SJCRH30 (cell line): ENCODE measurements at places on chromosomes 4 and X. TPM values are rescaled to one million over a fixed set of nuclear protein-coding genes. Genes with fewer than 3 reads are reported as not detected.
A peak's percentile ranks its signal among the peaks of the same experiment; 100 is the strongest.

DNA sequence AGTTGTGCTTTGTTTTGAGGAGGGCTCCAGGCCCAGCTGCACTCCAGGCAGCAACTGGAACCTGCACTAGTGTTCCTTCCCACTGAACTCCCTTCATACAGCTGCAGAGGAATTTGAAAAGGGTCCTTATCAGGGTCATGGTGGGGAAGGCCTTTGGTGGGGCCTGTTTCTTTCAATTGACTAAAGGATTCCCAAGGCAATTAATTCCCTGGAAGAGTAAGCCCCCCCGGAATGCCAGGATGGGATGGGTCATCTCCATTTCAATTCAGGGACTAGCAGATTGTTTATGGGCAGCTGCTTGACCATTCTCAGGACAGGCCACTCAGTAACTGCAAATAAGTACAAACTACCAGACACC, 45.3 kb downstream of the TSC22D3 start:
- peaks cover 8% of the 10 kb centered on the region; the same call in 1 of the 2 replicates for H3K4me1 ChIP-seq
- no peaks in the 10 kb centered on the region for H3K36me3 ChIP-seq
- H3K27me3 ChIP-seq, result no peaks in the 10 kb centered on the region
- no peak overlapping the region for H3K27ac ChIP-seq

- H3K4me1 ChIP-seq, result no peaks in the 10 kb centered on the region
- H3K27me3 ChIP-seq, result no peaks in the 10 kb centered on the region
- DNase-seq, result peak; percentile 1
- H3K36me3 ChIP-seq, result no peaks in the 10 kb centered on the region
Observed at GRCh38 chrX:86507331-86507730, 359.1 kb downstream of the DACH2 start.

DNA sequence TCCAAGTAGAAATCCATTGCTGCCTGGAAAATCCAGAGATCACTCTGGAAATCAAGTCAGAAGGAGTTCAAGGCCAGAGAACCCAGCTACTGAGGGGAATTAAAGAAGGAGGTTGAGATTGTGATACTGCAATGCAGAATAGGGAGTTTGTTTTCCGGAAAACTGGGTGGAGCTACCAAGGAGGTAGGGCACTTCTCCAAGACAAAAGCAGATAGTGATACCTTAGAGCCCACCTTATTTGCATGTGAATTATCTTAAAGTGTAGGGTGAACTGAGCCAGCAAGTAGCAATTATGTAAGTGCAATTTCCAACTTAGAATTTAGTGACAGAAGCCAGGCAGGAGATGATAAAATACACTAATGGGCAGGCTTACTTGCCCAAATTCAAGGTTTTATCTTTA, 178.9 kb downstream of the MID1 start:
- H3K4me3 ChIP-seq, result no peak overlapping the region
- H3K27ac ChIP-seq, result no peak overlapping the region

- no peak for DNase-seq
- H3K36me3 ChIP-seq, result peaks cover 8% of the 10 kb centered on the region; the same call in 1 of the 2 replicates
- H3K27ac ChIP-seq, result no peak overlapping the region
- no peaks in the 10 kb centered on the region for H3K4me1 ChIP-seq
- no peaks in the 10 kb centered on the region for H3K27me3 ChIP-seq
- no peak overlapping the region for H3K4me3 ChIP-seq
Observed at GRCh38 chr4:127988638-127989037, 23.4 kb downstream of the ABHD18 start.

DNA sequence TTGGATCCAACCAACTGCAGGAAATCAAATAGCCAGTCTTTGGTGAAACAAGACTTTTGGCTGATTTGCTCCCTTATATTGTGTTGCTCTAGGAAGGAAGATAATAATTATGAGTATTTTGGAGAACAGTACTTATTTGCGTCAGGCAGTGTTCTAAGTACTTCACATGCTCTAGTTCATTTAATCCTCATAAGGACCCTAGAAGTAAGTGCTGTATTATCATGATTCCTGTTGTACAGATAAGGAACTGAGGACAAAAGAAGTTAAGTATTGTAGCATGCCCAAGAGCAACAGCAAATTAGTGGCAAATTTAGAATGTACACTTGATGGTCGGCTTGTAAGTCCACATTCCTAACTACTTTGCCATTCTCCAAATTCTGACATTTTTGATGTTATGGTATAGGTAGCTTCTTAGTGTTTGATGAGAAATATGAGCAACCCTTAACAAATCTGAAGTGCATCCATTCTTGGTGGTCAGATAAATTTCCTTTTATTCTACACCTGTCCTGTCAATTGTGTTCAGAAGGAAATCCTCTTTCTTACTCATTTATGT, 72.0 kb downstream of the SPRY1 start:
- DNase-seq, result no peak
- H3K4me1 ChIP-seq, result peaks cover 5% of the 10 kb centered on the region; the same call in 1 of the 2 replicates
- no peaks in the 10 kb centered on the region for H3K36me3 ChIP-seq

DNA sequence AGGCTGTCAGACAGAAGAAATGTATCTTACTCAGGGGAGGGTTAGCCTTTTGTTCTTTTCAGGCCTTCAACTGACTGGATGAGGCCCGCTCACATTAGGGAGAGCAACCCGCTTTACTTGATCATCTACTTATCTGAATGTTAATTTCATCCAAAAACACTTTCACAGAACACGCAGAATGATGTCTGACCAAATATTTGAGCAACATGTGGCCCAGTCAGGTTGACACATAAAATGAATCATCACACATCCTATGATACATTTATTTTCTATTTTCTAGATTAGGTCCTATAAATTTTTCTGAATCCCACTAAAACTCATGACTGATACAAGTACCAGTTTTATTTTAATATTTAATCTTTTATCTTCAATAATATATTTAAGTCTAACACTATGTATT, 260.3 kb downstream of the IL15 start:
- no peak overlapping the region for H3K4me3 ChIP-seq
- DNase-seq, result no peak
- H3K36me3 ChIP-seq, result no peaks in the 10 kb centered on the region
- H3K27ac ChIP-seq, result no peak overlapping the region

DNA sequence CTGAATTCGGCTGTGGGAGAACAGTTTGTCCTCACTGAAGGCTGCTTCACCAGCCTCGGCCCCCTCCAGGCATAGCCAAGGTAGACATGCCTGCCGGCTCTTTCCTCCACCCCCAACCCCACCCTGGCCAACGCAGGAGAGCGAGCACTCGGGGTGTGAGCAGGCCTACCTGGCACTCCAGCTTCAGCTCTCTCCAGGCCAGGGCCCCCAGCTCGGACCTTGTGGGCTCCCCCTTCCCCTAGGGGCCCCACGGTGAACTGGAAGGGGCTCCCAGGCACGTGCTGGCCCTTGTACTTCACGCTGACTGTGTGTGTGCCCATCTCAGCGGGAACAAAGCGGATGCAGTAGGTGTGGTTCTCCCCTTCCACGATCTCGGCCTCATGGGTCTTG, 22.4 kb downstream of the FLNA start:
- no peak overlapping the region for H3K27ac ChIP-seq
- no peaks in the 10 kb centered on the region for H3K27me3 ChIP-seq

DNA sequence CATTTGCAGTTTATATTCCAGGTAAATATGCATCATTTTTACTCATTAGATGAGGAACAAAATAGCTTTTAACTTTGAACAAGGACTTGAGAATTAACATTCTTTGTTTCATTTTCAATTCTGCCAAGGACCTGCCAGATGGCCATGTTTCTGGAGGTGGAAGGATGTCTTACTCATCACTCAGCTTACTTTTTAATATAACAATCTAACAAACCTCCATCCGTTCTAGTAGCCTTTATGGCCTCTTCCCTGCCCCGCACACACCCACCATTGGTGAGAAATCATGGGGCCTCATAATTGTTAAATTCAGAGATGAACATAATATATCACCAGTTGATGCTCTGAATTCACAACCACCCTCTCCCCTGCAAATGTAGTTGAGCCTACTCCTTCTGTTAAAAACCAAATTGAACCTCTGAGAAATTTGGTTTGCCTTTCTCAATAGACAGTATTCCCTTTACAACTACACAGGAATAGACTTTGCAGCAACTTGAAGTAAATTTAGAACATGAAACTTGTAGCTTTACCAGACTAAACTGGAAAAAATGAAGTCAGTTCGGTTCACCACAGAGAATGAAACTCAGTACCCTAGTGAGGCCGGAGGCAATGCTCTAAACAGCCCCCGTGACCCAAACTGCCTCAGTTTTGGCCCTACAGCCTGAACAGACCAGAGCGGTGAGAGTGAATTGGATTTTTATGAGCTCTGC, 50.1 kb upstream of the ACSL4 start:
- no peaks in the 10 kb centered on the region for H3K27me3 ChIP-seq
- H3K27ac ChIP-seq, result no peak overlapping the region
- no peaks in the 10 kb centered on the region for H3K36me3 ChIP-seq
- DNase-seq, result no peak

GRCh38 chr4:30385650-30386049, 334.5 kb upstream of the PCDH7 start:
- no peak overlapping the region for H3K27ac ChIP-seq
- H3K36me3 ChIP-seq, result no peaks in the 10 kb centered on the region
- H3K4me1 ChIP-seq, result no peaks in the 10 kb centered on the region
- no peaks in the 10 kb centered on the region for H3K27me3 ChIP-seq
- H3K4me3 ChIP-seq, result no peak overlapping the region
- DNase-seq, result no peak

DNA sequence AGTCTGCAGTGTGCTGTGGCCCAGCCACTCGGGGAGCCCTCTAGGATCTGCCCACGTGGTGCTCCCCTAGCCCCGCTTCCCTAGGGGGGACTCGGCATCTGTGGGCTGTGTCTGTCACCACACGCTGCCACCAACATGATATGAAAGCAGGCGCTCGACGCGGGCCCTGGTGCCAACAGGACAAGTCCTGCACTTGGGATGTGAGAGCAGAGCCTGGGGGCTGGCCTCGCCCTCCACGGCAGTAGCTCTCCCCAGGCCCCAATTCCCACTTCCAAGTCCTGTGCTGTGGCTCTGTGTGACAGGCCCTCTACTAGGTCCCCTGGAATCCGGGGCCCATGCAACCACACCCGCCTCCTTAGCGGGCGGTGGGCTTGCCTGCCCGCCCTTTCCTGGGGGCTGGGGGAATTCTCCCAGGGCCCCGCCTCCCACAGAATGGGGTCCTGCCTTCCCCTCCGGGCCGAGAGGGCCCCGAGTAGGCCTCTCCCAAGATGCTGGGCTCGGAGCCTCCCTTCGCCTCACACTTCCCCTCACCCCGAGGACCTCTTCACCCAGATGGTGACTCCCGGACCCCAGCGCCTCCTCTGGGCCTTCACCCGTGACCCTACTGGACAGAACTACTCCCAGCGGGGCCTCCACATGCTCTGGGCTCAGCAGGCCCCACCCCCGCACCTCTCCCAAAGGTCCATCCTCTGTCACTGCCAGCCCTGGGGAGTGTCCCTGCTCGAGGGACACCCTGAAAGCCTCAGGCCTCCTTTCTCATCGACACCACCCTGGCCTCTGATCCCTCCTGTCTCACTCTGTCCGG, 11.2 kb downstream of the LRPAP1 start:
- peak; percentile 17 for DNase-seq
- no peaks in the 10 kb centered on the region for H3K27me3 ChIP-seq
- H3K36me3 ChIP-seq, result peaks cover 48% of the 10 kb centered on the region
- peaks cover 28% of the 10 kb centered on the region for H3K4me1 ChIP-seq

- no peak overlapping the region for H3K4me3 ChIP-seq
- no peaks in the 10 kb centered on the region for H3K36me3 ChIP-seq
- DNase-seq, result no peak
- no peaks in the 10 kb centered on the region for H3K4me1 ChIP-seq
- no peak overlapping the region for H3K27ac ChIP-seq
- no peaks in the 10 kb centered on the region for H3K27me3 ChIP-seq
Observed at GRCh38 chr4:185219551-185220344, 10.3 kb downstream of the SNX25 start.

DNA sequence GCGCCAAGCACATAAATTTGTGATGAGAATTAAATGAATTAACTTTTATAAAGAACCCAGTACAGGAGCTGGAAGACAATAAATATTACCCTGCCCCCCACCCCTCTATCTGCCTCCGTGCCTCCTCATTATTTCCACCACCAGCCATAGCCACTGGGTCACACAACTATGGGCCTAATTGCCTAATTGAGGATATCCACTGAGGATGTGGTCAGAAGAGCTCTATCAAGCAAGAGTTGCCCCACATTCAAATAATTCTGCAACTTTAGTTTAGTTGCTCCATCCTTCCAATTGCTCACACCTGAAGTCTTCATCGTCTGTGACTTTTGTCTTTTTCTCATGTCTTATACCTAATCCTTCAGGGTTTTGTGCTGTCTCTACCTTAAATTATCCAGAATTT, 9.5 kb upstream of the CXCL8 start:
- H3K36me3 ChIP-seq, result no peaks in the 10 kb centered on the region
- H3K4me1 ChIP-seq, result peaks cover 14% of the 10 kb centered on the region
- no peak for DNase-seq
- no peak overlapping the region for H3K27ac ChIP-seq
- H3K4me3 ChIP-seq, result no peak overlapping the region
- no peaks in the 10 kb centered on the region for H3K27me3 ChIP-seq

DNA sequence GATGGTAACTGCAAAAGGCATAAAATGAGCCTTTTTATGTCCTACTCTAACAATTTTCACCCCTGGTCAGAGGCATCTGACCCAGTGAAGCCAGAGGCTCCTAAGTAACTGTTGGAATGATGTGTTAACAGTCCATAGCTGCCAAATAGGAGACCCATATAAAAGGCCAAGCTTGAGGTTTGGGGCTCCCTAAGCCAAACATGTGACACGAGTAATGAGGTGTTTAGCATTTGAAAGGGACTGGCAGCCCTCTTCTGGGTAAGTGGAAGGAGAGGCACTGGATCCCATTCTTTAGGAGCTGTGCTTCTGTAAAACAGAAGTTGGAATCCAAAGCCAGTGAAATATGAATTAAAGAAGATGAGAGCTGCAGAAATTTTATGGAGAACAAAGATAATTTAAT, 100.6 kb upstream of the PNPLA4 start:
- H3K27me3 ChIP-seq, result no peaks in the 10 kb centered on the region
- H3K4me1 ChIP-seq, result no peaks in the 10 kb centered on the region
- H3K36me3 ChIP-seq, result no peaks in the 10 kb centered on the region
- no peak overlapping the region for H3K27ac ChIP-seq

DNA sequence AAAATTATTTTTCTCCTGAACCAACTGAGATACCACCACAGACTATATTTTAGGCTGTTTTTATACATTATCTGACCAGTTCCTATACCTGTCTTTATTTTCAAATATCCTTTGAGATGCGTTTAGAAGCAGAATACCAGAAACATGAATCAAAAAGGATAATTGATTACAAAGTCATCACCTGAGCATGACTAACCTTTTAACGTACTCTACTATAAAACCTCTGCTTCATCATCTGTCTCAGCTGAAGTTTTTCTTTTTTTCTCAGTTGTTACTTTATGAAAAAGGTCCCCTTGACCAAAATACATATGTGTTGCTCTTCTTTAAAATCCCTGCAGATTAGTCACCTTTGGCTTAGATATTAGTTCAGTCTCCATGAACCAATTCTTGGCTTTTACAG, 109.8 kb downstream of the AMMECR1 start:
- H3K27me3 ChIP-seq, result no peaks in the 10 kb centered on the region
- DNase-seq, result no peak

The FAM47E gene
- total RNA-seq, result 0.02 and 0.28 TPM in 2 replicates

The MAGEA2 gene
- 0.83 TPM in 1 of 2 replicates, not detected in the other for total RNA-seq

The SPANXA1 gene
- not detected in 2 replicates for total RNA-seq

The XG gene
- not detected in 2 replicates for total RNA-seq

The SEPTIN6 gene
- 70.9 and 73.8 TPM in 2 replicates for total RNA-seq

The PACRGL gene
- total RNA-seq, result 19.5 and 24.3 TPM in 2 replicates
